ENCODE measurements at places on chromosomes 2 and 18.

GRCh38 chr2:163348857-163349380, 386.9 kb downstream of the FIGN start:
- DNase-seq = no peak

DNA sequence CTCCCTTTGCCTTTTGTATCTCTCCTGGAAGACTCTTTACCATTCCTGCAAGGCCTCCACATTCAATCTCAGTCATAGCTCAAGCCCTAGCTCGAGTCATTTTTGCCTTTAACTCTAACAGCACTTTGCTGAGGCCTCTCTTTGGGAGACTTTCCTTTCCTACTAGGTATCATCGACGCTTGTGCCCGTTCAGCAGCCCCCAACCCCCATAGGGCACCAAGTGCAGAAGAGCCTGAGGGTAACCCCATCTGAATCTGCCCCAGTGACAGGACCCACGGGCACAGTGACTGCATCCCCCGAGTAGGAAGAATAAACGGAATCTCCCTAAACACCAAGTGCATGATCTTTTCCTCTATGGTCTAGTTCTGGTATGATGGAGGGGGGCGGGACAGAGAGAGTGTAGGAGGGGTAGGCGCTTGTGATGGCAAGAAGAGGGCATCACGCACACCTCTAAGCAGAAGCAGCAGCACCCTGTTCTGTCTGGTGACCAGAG, 66.3 kb downstream of the UXS1 start:
- no peak for DNase-seq

DNA sequence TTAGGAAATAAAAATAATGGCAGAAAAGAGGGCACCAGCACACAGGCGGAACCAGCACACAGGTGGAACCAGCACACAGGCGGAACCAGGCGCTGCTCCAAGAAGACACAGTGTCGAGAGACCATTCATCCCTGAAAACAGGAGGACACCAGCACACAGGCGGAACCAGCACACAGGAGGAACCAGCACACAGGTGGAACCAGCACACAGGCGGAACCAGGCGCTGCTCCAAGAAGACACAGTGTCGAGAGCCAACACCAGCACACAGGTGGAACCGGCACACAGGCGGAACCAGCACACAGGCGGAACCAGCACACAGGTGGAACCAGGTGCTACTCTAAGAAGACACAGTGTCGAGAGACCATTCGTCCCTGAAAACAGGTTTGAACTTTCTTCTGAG, 115.5 kb upstream of the TMEM18 start:
- no peak for DNase-seq

GRCh38 chr2:195626507-195626906, 30.5 kb upstream of the SLC39A10 start:
- no peak for DNase-seq

- no peak for DNase-seq
These were observed 66.6 kb downstream of the CELF4 start for GRCh38 chr18:37499044-37499443.

GRCh38 chr2:236250286-236250685, 13.9 kb downstream of the ASB18 start:
- no peak for DNase-seq

- DNase-seq = no peak
These were observed 7.9 kb downstream of the REV1 start for GRCh38 chr2:99481941-99482340.

DNA sequence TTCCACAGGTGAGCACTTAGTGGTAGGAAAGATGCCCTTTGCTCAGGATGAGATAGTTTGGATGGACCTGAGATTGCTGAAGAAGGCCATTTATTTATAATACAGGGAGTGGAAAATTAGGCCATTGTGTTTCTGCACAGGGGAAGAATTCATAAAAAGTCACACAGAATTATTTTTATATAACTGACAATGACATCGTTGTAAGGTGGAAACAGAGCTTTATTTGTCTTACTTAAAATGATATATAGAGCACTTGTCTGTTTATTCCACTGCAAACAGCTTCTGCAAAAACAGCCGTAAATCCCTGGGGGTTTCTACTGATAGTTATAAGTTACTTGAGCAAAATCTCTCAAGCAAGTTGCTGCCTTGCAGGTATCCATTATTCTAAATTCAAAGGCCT, 158.1 kb upstream of the ZNF521 start:
- DNase-seq = no peak

DNA sequence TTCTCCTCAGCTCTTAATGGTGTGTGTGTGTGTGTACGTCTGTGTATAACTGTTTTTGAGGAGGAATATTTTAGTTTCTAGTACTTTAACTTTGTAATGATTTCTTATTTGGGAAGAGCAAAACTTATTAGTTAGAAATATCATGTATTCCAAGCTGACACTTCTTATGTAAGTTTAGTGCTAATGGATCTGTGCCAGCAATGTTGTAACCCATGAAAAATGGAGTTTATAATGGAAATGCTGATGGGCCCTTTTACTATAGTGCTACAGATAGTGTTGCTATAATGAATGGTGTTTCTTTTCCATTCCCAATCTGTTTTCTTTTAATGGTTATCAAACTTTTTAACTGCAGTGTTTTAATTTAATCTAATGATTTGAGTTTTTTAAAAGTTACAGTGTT, 49.8 kb upstream of the OTX1 start:
- DNase-seq = no peak

DNA sequence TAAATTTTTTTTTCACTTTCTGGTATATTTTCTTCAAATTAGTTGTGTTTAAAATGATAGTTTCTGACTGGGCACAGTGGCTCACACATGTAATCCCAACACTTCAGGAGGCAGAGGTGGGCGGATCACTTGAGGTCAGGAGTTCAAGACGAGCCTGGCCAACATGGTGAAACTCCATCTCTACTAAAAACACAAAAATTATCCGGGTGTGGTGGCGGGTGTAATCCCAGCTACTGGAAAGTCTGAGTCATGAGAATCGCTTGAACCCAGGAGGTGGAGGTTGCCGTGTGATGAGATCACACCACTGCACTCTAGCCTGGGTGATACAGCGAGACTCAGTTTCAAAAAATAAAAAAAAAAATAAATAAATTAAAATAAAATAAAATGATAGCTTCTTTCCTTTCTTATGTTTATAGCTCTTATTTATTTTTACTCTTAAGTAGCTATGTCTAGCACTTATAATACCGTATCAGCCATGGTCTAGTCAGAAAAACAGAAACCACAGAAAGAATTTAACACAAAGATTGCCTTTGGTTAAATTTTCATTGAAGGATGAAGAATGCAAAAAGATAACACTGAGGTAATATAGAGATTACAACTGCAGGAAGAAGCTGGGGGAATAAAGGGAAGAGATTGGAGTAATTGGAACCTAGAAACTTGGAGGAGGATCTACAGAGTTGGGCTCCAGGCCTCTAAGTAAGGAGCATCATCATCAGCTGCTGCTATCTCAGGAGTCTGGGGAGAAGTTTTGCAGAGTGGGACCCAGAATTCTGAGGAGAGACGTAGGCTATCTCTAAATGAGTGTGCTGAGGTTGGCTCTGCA, 54.7 kb upstream of the MBOAT2 start:
- no peak for DNase-seq

- peak; percentile 42 for DNase-seq
These were observed 32.8 kb upstream of the ACKR3 start for GRCh38 chr2:236536727-236537398.

- no peak for DNase-seq
These were observed 124.2 kb downstream of the MRO start for GRCh38 chr18:50695431-50696176.

DNA sequence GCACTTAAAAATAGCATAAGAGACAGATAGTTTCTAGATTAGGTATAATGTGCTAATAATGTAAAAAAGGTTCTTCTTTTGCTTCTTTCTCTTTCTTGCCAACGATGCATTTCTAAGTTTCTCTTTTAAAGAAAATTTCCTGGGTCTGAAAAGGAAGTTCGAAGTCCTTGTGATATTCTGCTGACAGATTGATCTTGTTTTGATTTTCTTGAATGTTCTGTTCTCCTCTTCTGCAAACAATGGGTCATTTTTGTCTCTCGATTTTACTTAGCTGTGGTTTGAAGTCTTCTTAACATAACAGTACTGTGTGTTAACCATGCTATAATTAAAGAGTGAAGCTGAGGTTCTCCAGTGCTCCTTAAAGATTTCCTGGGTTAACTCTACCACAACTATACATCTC, 61.1 kb upstream of the ACYP2 start:
- no peak for DNase-seq

DNA sequence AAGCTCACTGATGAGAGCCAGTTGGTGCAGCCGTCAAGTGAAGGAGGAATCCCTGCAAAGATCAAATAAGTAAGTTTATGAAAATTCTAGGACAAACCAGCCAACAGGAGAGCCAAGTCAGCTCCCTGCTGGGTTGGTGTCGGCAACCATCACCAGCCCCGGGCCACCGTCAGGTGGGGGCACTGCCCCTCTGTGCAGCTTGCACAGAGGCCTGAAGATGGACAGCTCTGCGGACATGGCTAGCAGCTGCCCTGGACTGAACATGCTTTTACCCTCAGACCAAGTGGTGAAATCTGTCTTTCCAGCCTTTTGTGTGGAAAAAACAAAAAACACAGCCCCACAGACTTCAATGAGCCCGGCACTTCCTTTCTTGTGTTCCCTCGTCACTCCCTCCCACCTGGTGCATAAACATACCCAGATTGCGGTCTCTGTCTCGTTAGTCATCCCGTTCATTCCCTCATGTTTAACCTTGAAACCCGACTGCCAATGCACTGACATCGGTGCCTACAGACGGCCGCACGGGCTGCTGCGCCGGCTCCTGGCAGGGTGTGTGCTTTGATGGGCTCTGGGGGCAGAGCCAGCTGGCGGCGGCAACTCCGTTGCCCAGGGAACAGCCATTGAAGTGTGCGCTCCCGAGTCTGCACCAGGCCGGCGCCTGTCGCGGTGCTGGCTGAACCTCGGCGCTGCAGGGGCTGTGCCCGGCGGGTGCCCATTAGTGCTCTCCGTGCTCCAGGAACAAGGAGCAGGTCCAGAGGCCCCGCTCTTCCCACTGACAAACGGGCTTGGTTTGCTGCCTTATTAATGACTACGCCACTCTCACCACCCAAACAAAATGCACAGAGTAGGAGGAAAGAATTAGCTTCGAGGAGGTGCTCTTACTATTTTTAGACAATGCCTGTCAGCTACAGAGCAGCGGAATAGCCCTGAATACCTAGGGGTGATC, 95.3 kb downstream of the EIPR1 start:
- no peak for DNase-seq

GRCh38 chr2:235854276-235854675, 313.9 kb downstream of the GBX2 start:
- DNase-seq = no peak

- DNase-seq = no peak
These were observed 27.4 kb upstream of the CHAC2 start for GRCh38 chr2:53740170-53740569.

- DNase-seq = no peak
These were observed 138.6 kb upstream of the EPHA4 start for GRCh38 chr2:221710744-221711143.

DNA sequence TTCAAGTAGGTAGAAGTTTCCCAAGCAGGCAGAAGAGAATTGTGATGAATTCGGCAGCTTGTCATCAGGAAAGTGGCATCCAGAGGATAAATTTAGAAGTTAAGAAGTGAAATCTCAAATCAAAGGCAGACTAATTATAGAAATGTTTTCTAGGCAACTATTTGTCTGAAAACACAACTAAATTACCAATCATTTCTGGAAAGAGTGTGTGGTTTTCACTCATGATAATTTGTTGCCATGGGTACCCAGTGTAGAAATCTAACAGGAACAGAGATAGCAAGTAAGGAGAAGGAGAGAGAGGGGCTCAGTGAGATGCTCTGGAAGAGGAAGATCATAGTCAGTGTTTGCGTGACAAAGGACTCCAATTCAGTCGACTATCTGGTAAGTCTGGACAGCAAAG, 208.1 kb downstream of the NCKAP5 start:
- DNase-seq = no peak

DNA sequence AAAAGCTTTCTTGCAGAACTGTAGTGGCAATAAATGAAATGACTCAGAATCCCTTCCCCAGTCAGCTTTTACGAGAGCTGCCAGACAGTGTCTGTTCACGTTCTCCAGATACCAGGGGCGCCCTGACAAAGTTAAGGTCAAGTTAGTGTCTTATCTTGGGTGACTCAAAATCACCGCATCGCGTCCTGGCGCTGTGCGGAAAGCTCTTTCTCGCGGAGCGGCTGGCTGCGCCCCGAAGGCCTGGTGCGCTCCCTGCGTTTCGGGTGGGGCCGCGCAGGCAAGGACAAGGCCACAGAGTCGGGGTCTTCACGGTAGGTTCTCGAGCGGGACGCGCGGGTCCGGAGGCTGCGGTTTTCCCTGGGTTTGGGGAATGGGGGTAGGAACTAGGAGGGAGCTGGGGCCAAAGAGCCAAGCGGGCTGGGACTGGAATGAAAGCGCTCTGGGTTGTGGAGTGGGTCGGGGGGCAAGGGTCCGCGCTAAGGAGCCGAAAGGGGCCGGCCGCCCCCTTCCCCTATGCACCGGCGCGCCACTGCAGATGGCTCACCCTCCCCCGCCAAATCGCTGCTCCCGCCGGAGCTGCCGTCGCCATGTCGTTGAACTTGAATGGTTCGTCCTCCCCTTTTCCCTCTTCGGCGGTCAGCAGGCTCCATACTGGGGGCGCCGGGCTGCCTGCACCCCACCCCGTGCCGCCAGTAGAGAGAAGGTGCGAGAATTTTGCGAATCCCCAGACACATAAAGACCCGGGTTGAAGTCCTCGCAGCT, 2.6 kb upstream of the HOXD11 start:
- no peak for DNase-seq

GRCh38 chr2:187297801-187298200, 150.3 kb downstream of the CALCRL start:
- no peak for DNase-seq

DNA sequence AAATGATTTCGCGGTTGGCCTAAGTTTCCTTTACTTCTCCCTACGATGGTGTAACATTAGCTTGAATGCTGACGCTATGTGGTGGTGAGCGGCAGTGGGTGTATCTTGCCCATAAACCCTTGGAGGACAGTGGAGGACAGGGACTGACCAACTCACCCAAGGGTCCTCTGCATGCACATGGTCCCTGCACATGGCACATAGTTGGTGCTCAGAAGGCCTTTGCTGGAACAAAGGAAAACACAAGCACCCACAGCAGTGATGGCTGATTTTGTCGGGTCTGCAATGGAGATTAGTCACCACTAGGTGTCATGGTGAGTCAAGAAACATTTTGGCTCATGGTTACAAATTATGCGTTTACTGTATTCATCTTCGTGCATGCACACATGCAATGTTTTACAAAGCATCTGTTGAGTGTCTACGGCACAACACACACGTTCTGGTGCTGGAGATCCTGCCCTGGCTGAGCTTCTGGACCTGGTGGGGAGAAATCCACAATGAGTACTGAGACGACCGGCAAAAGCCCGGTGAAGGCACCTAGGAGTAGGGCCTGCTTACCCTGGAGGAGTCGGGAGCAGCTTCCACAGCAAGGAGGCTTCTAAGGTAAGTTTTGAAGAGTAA, 44.0 kb downstream of the PDCL3 start:
- no peak for DNase-seq

Measured in activated CD4-positive, alpha-beta T cell treated with anti-CD3 and anti-CD28 coated beads for 1 hour (primary cell).